Progenitor cell of endocrine pancreas (in vitro differentiated cells): ENCODE measurements at places on chromosomes 6 and 20.
A peak's percentile ranks its signal among the peaks of the same experiment; 100 is the strongest.

DNA sequence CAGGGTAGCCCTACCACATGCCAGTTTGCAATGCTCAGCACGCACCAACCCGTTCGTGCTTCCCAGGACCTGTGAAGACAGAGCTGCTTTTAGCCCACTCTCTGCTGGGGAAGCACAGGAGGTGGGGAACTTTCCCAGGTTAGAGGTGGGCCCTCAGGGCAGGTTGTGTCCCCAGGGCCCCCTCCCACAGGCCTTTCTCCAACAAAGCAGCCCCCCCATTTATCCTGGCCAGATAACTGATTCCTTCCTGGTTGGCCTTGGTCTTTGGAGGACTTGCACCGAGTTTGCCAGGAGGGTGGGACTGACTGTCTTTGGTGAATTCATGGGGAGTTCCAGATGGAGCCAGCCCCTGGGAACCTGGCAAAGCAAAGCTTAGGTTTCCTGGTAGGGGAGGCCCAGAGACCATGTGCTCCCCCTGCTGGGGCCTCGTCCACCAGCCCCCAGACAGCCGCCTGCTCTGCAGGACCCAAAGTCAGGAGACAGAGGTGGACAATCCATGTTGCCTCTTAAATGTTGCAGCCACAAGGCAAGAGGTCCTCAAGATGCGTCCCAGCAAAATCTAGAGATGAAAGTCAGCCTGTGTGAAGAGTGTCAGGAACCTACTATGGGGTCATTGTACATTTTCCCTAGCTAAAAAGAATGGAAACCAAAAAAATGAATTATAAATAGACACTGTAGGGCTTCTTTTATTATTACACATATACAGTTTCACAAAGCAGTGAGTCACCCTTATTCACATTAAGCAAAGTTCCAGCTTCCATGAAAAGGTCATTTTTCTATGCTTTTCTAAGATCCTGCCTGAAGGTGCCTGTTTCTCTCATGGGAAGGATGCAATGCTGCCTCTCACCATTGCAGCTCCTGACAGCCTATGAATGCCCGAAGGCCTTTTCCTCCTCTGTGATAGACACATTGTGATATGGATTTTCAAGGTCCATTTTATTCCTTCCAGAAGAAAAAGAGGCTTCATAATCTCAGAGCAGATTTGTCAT, 497.8 kb downstream of the PREX1 start:
- DNase-seq = no peak

GRCh38 chr20:54774426-54774825, 299.0 kb downstream of the DOK5 start:
- DNase-seq = no peak

DNA sequence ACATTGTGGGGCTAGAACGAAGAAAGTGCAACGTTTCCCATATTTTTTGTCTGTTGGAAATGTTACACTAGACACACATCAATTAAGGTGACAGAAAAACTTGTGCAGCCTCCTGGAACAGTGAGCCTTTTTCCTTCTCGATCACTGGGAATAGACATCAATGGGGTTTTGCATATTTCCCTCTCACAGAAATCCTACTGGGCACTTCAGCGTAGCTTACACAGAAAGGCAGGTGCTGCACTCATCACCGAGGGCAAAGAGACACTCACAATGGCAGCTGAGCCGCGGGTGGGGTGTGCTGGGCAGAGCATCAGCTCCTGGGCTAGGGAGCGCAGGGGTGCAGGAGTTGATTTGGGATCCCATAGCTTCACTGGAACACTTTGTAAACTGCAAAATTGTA, 64.5 kb downstream of the THBS2 start:
- no peak for DNase-seq

DNA sequence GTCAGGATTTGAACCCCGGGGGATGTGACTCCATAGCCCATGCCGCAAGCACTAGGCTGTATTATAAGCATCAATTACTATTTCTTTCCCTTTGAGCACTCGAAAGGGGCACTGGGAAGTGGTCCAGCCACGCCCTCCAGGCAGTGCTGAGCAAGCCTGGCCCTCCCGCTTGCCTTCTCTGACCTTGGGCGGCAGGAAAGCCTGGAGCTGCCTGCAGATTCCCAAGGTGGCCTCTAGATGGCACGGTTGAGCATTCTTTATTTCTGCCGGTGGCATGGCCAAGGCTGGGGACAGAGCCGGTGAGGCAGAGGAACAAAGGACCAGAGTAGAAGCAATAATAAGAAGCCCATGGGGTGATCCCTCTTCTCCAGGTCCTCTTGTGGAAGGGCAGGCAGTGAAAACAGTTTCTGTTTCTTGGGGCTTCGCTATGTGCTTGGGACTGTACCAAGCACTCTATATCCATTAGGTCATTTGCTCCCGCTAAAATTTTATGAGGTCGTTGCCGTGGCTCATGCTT, 32.0 kb downstream of the ARHGAP40 start:
- peak; percentile 53 for DNase-seq

GRCh38 chr6:29796026-29796425, 31.6 kb upstream of the HLA-G start:
- no peak for DNase-seq

- DNase-seq = peak; percentile 36
These were observed 47.7 kb upstream of the POLR1H start for GRCh38 chr6:30013291-30013922.

GRCh38 chr6:18509871-18510643, 122.9 kb downstream of the RNF144B start:
- no peak for DNase-seq

DNA sequence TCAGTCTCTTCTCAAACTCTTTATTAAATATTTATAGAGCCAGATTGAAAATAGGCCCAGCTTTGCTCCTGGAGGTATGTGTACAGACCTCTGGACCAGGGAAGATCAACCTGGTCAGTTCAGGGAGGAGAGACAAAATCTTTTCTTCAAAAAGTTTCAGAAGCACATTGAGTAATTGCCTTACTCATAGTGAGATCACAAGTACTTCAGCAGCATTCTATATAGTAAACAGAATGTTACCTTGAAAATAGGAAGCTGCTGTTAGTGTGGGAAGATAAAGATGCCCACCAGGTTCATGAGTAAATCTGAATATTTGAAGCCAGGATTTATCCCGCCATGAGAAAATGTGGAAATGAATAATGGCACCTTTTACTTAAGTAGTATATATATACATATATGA, 665.9 kb upstream of the CITED2 start:
- no peak for DNase-seq

GRCh38 chr20:58374027-58374850, 14.8 kb upstream of the VAPB start:
- DNase-seq = no peak

GRCh38 chr20:3785240-3786125, 1.1 kb downstream of the CENPB start:
- DNase-seq = no peak

DNA sequence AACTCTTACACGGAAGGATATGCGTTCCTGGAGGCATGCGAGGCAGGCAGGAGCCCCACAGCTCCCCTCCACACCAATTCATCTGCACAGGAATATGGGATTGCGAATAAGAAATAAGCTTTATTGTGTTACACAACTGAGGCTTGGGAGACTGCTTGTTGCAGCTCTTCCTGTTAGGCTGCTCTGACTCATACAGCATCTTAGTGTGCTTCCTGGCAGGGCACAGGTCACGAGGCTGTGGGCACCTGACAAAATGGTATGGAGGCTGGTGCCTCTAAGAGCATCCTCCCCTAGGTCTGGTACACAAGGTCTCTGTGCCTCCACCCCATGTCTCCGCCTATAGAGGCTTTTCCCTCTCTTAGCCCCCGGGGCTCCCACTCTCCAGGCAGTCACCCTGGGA, 6.8 kb downstream of the SLC22A3 start:
- no peak for DNase-seq
